ENCODE measurements at places on chromosomes 1 and 21. TPM values are rescaled to one million over a fixed set of nuclear protein-coding genes. Genes with fewer than 3 reads are reported as not detected.

The RXFP4 gene
- total RNA-seq: 4.2 TPM

The RPE65 gene
- not detected for total RNA-seq

GRCh38 chr1:165354739-165355138 is 1.8 kb downstream of the LMX1A start:
- no peak for DNase-seq

DNA sequence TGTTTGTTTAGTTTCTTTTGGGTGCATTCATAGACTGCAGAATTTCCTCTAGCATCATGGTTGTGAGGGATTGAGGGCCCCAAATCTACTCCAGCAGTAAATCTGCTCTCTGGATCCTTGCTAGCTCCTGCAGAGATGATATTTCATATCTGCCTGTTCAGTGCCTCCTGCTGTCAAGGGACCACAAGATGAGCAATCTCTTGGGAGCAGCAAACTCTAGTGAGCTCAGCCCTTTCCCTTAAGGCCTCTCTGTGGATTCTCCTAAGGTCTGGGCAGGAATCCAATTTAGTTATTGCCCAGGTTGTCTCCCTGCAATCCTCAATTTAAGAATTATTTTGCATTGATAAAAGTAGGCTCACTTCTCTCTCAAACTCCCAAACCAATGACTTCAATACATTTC is 76.9 kb downstream of the RGS18 start:
- no peak for DNase-seq

- no peak for DNase-seq
Measured at GRCh38 chr1:109863667-109864046, 47.0 kb upstream of the CSF1 start.
